RPMI7951 (cell line): ENCODE measurements at places on chromosomes 2 and 18. TPM values are rescaled to one million over a fixed set of nuclear protein-coding genes. Genes with fewer than 3 reads are reported as not detected.
A peak's percentile ranks its signal among the peaks of the same experiment; 100 is the strongest.

PAX8 gene
- total RNA-seq: 5.4 and 12.6 TPM in 2 replicates

SKOR2 gene
- not detected in 2 replicates for total RNA-seq

POTEC gene
- total RNA-seq: not detected in 2 replicates

FAM237A gene
- total RNA-seq: not detected in 2 replicates

GRCh38 chr2:64298161-64298560, 153.9 kb upstream of the PELI1 start:
- DNase-seq: no peak

GRCh38 chr2:101587251-101587650, 110.3 kb upstream of the MAP4K4 start:
- DNase-seq: no peak

- peak; percentile 38 for DNase-seq
Observed at GRCh38 chr2:98469862-98470544, 25.3 kb downstream of the INPP4A start.

DNA sequence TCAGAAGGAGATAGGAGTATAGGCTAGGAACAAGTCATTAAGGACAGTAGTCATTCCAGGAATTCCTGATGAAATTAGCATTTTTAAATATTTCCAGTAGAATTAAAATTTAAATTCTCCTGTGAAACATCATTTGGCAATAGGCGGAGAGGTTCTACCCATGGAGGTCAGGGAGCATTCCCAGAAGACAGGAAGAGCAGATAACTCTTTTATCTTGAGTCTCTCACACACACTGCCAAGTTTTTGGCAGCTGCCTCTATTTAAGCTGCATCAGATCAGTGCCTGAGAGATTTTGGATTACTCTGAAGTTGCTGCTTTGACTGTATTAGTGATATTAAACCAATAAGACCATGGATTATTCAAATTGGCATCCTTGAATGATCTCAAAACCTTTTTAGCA, 714.7 kb downstream of the EPHA4 start:
- DNase-seq: no peak

DNA sequence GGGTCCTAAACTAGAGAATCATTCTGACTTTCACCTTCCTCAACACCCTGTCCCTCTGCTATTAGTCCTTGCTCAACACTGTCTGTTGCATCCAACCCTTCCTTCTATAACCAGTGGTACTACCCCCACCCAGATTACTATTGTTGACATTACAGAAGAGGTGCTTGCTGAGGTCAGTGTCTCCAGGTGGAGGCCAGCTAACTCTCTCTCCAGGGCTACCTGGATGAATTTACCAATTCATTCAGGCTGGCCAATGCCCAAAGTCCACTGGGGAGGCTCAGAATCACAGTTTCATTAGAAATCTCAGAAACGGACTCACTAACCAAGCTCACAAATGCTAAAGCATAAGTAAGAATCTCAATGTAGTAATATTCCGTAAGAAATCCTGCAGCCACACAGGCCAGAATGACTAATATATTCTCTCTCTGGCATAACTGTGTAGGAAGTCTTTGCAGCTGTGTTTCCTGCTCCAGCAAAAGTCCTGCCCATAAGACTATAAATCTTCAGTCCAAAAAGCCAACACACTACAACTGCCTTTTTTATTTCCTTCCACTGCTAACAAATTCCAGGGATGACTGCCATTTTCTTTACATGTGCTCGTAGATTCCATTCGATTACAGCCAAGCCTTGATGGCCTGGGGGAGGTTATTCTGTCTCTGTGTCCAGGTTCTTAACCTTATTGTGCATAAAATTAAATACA, 10.0 kb upstream of the TTR start:
- DNase-seq: peak; percentile 22

DNA sequence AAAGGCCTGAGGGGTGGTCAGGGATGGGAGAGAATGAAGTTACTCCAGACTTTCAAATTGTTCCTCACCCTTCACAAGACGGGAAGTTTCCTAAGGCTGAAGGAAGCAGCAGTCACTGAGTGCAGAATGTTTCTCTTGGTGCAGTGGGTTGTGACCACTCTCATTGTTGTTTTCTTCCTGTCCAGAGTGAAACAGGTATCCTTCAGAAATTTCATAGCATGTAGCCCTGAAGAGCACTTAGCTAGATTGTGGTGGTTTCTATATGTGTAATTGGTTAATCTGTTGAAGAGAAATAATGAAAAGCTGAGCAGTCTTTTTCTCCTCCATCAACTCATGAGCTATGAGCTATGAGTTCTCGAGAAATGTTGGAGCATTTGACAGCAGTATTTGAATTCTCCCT, 96.8 kb downstream of the GPD2 start:
- DNase-seq: no peak

DNA sequence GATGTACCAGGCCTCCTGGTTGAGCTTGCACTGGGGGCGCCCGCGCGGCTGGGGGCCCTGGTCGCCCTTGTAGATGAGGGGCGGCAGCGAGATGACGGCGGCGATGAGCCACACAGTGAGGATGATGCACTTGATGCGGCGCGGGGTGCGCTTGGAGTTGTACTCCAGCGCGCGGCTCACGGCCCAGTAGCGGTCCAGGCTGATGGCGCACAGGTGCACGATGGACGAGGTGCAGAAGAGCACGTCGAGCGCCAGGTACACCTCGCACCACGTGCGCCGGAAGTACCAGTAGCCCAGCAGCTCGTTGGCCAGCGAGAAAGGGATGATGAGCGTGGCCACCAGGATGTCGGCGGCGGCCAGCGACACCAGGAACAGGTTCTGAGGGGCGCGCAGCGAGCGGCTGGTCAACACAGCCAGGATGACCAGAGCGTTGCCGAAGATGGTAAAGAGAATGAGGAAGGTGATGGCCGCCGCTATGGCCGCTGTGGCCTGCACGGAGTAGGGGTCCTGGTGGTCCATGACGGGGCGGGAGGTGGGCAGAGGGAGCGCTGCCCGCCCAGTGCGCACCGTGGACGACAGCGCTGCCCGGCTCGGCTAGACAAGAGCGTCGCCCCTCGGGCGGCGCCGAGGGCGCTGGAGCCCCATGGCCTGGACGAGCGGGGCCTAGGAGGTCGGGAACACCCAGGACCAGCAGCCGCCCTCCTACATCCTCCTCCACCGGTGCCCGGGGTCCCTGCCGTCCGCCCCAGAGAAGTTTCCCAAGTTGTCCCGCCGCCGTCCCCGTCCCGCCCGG, 544 bp downstream of the ADRA2B start:
- DNase-seq: no peak

DNA sequence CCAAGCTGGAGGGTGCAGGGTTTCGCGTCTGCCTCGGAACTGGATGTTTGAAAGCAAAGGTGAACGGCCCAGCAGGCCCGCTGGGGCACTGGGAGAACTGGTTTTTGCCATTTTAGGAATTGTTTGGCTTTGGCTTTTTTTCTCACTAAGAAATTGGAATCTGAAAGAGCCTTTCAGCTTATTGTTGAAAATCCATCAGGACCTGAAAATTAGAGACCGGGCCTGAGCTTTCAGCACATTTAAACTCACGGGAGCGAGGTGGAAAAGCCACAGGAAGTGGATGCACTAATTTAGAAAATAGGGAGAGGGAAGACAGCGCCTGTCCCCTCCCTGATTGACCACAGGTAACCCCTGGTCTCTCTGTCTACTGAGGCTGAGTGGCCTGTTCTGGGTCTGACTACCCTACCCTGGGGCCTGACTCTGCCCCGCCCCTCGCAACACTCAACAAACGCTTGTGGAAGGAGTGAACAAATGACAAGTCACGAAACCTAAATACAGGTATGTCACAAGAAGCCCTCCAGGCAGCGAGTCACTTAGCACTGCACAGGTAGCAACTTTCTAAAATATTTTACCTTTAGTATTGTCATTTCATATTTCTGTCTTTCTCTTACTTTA, 100.3 kb upstream of the MBOAT2 start:
- no peak for DNase-seq

GRCh38 chr18:73933685-73934084, 213.9 kb downstream of the FBXO15 start:
- DNase-seq: no peak

- no peak for DNase-seq
Observed at GRCh38 chr2:218865396-218865795, 5.8 kb downstream of the WNT6 start.
